ENCODE measurements at places on chromosomes 4 and X.
A peak's percentile ranks its signal among the peaks of the same experiment; 100 is the strongest.

DNA sequence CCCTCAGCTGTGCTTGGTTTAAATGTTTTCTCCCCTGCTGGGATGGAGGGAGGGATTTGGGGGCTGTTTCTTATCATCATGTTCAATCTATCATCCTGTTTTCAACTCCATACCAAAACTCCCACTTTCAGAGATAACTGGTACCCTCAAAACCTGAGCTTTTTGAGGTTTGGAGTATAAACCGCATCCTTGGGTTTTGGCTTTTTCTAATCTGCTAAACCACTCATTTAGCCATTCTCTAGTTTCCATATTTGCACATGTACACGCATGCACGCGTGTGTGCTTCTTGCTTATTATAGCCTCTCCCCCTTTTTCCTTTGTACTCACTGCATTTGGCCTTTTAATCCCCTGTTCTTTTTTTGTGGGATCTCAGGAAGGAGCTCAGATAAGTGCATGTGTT is 116.7 kb upstream of the TEX13D start:
- DNase-seq, result no peak

DNA sequence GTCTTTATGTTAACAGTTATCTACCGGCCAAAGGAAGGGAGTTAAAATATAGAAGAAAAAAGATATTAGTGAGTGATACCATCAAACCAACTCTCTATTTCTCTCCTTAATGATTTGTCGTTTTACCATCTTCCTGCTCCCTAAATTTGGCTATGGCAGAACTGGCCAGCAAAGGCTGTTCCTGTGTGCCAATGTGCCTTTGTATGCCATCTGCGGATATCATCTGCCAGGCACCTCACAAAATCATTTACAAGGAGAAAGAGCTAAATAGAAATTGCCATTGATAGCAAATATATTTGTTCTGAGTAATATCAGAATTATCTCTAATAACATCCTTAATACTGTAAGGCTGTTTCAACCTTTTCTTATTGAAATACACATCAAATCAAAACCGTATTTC is 22.4 kb downstream of the GPM6A start:
- no peak for DNase-seq

DNA sequence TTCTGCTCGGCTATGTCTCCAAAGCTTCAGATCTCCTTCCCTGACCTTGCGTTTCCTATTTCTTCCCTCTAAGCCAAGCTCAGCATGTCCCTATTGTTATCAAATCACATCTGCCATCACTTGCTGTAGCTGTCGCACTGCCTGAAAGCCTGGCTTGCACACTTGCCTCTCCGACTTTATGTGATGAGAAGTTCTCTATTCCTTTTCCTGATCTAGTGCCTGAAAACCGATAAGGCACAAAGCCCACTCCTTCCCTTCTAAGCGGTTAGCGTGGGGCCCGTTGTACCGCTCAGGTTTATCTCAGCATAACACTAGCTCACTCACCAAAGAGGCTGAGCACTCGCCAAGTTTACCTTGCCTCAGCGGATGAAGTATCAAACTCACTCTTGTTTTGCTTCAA is 816 bp downstream of the NMU start:
- peak; percentile 37 for DNase-seq

DNA sequence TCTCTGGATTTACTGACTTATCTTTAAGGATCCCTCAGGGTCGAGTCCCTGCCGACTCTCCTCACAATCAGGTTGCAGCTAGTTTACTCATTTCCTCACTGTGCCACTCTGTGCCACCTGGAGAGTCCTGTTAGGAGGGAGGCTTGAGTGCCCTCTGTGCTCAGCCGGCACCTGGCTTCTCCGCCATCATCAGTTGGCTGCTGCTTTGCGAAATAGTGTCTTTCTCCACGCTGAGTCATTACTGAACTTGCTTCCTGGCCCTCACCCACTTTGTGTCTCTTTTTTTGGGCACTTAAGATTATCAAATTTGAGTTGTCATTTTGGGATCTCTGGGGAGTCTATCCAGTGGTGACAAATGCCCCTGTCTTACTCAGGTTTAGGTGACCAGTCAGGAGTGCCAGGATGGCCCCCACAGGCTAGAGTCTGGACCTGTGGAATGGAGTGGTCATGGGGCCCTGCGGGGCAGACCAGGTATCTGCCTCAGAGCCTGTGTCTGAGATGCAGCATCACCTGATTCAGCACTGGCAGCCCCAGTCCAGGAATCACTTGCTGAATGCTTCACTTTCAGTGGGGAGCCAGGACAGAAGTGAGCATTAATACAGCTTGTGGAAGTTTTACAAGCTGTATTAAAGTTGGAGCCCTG is 37.7 kb downstream of the JADE1 start:
- no peak for DNase-seq

GRCh38 chr4:15930314-15930713 is 8.2 kb downstream of the FGFBP1 start:
- no peak for DNase-seq

DNA sequence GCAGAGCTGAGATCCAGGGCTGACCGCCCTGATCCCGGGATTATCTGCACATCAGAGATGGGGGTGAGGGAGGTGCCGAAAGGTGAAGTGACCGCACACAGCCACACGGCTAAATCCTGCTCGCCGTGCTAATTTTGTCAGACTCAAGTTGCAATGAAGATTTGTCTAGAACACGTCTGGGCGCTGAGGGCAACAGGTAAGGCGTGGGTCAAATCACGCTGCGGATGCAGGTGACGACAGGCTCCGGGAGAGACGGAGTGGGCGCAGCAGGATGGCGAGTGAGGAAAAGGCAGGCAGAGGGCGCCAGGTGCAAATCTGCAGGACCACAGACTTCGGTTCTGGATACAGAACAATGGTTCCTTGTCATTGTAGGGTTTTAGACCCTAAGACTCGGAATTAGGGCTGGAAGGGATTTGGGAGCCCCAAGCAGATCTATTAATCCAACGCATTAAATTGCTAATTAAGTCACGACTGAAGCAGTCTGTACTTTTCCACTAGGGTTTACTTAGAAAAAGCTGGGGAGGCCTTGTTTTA is 1.9 kb upstream of the TBC1D14 start:
- peak; percentile 78 for DNase-seq

DNA sequence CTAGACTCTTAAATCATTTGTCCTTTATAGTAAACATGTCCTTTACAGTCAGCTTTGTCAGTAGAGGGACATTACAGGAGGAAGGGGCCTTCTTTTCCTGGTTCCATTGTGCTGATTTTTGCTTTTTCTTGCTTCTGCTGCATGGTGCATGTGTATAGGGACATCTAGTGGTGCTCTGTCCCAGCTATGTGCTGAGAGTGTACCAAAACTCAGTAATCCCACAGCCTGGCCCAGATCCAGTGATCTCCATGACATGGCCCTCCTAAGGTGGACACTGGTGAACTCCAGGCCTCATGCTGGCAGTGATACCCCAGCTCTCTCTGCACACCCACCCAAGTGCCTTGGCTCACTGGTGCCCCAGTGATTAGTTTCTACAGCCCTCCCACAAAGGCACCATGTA is 45.2 kb downstream of the MAGEB17 start:
- peak; percentile 21 for DNase-seq

DNA sequence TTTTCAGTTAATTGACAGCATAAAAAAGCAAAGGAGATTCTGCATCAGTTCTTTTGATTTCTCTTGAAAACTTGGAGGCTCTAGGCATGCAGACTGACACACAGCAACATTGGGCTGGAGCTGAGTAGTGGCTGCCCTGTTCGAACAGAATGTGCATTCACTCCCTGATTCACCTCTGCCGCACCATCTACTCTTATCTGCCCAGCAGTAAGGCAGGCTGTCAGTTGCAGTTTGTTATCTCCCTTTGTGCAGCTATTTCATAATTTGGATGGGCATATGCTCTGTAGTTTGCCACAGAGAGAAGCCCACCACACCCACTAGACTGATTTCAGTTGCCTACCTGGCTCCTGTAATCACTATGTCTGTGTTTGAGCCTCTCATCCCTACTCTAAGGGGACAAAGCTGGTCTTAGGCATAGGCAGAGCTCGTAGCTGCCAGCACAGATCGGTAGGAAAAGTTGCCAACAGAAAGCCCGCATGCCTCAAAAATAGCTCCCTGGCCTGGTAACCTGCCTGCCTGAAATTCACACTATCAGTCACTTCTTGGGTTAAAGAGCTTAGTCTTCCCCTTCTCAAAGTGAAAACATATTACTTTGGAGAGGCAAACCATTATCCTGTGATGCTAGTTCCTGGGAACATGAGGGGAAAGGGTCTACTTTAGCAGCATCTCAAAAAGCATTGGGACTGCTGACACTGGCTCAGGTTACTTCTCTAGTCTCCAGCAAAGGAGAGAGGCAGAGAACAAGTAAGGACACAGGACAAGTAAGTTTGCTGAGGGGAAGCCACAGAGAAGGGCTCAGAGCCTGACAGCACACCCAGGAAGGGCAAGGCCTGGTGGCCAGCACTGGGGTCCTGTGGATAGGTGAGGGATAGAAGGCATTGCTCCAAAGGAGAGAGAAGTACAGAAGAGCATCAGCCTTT is 75.9 kb upstream of the TMEM164 start:
- no peak for DNase-seq

DNA sequence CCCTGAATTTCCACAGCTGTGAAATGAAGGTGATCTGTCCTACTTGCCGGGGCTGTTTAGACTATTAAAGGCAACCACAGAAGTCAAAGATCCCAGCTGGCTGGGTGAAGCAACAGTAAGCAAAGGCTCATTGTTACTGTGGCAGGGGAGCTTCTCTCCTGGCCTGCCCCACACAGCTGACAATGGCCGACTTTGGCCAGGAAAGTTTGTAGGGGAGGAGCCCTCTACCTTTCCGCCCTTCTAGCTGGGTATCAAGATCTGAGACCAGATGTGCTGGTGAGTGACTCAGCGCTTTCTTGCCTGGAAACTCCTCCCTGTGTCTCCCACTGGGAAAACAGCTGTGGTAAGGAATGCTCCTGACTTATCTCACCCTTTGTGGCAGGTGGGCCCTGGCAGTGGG is 21.1 kb downstream of the RASSF6 start:
- DNase-seq, result peak; percentile 72

GRCh38 chrX:150525061-150525919 is 43.1 kb upstream of the MTM1 start:
- DNase-seq, result no peak

DNA sequence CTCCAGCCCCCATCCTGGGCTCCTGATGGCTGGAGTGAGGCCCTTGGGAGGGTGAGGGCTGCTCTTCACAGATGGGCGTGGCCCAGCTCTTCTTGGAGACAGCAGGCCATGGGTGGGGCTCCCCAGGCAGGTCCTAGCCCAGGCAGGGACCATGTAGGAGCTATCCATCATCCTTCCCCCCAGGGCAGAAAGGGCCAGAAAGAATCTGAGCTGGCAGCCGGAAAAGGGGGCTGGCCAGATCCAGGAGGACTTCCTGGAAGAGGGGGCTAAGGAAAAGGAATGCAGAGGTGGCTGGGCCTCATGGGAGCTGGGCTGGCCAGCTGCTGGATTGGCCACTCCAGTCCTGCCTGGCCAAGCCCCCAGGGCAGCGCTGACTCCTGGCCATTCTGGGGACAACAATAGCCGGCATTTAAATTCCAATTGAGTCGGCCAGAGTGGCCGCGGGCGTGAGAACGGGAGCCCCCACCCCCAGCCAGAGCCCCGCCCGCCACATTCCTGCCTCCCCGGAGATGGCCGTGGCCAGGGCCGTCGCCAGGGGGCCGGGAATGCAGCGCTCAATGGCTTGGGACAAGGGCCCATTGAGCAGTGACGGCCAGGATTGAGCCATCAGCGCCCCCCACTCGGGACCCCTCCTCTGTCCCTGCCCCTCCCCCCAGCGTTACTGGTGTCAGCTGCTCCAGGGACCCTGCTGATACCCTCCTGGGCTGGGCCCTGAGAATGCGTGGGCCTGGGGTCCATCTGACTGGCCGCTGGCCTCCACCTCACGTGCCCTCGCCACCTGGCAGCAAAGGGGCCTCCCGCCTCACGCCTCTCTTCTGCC is 15.1 kb upstream of the FGFR3 start:
- peak; percentile 93 for DNase-seq

DNA sequence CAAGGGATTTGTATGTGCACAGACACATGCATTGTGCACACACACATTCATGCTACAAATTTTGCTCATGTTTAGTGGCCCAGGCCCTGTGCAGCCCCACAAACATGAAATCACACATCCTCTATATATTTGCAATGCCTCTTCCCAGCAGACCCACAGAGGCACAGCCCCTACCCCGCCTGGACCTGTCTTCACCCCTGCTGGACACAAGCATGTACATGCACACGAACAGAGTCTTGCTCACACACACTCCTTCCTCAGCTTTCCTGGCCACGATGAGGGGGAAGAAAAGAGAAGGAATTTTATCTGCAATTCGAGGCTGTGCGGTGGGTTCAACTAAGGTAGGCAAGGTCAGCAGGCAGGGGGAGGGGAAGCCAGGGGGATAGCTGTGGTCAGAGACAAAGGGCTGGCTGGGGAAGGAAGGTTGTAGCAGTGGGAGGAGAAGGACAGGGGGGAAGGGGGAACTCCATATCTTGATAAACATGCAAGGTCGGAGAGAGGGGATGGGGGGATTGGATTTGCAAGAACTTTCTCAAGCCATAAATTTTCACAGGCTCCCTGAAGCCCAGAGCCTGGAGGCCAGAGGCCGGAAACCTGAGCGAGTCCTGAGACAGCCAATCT is 156.4 kb downstream of the EFNB1 start:
- DNase-seq, result peak; percentile 1

DNA sequence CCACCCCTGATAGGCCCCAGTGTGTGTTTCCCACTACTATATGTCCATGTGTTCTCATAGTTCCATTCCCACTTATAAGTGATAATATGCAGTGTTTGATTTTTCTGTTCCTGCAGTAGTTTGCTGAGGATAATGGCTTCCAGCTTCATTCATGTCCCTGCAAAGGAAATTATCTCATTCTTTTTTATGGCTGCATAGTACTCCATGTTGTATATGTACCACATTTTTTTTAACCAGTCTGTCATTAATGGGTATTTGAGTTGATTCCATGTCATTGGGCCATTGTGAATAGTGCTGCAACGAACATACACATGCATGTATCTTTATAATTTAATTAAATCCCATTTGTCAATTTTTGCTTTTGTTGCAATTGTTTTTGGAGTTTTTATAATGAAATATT is 10.3 kb upstream of the TMPRSS11A start:
- no peak for DNase-seq

DNA sequence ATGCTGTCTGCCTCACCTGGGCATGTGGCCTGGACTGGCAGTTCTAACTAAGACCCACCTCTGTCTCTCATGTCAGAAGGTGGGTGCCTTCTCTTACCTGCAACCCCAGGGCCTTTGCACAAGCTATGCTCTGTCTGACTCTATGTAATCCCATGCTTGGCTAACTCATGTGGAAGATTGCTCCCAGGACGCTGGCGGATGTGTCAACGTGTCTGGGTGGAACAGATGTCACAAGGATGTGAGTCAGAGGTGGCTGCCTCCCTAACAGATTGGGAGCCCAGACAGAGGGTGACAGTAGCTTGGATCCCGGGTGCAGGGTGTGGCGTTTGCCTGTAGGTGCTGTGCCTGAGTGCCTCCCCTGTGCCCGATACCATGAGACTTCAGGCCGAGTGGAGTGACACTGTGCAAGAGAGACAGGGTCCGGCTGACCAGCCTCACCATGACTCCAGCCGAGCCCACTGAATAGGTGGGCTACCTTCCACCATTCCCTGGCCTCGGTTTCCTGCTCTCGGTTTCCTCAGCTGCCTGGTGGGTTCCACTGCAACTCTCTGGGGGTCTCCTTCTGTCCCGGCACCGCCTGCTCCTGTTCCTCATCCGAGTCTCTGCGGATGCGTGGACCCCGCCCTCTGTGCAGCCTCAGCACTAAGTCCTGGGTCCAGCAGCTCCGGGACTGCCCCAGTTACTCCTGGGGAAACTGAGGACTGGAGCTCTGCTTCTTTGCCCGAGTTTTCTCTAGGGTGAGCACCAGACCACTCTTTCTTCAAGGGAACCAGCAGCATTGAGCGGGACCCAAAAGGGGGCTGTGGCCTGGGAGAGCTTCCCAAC is 11.0 kb downstream of the SH3BP2 start:
- DNase-seq, result no peak
